ENCODE measurements at places on chromosomes 12 and 14.

DNA sequence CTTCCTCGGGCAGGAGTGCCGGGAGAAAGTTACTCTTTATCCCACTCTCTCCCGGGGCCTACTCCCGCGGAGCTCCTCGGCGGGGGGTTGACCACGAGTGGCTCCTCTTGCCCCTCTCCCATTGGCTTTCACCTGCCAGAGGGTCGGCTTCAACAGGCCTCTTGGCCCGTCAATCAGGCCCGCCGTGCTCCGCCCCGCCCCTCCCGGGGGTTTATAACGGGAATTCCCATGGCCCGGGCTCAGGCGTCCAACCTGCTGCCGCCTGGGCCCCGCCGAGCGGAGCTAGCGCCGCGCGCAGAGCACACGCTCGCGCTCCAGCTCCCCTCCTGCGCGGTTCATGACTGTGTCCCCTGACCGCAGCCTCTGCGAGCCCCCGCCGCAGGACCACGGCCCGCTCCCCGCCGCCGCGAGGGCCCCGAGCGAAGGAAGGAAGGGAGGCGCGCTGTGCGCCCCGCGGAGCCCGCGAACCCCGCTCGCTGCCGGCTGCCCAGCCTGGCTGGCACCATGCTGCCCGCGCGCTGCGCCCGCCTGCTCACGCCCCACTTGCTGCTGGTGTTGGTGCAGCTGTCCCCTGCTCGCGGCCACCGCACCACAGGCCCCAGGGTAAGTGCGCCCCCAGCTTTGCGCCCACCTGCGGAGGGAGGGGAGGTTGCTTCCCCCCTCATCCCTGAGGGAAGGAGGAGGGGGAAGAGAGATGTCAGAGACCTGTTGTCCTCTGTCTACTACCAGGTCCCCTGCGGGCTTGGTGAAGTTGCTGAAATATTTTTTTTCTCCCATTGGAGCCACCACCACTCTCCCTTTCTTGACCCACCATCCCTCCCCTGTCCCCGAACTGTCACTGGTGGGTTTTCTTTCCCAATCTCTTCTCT is at the start of gene SMOC1:
Gene SMOC1, plus strand, starts transcription at position 242 of the 869 bp plus-strand sequence. Its CDS starts 263 bp downstream, at position 505.
- no peak for DNase-seq

- no peak for DNase-seq
Measured at GRCh38 chr12:76623931-76624330, 64.4 kb upstream of the OSBPL8 start.

DNA sequence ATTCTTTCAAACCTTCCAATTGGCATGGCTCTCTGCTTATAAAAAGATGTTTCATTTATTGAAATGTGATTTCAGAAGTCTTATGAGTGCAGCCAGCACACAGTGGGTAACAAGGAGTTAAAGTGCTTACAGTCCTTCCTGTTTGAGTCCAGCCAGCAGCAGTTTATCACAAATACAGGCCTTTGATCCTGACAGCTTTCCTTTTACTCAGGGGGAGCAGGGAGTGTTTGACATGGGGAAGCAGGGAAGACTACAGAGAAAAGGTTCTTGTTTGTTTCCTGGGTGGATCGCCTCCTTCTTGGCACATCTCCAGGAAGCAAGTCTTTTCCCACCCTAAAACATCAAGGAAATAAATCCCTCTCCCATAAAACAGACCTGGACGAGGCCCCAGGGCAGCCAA is 216.1 kb downstream of the MSRB3 start:
- DNase-seq: no peak

DNA sequence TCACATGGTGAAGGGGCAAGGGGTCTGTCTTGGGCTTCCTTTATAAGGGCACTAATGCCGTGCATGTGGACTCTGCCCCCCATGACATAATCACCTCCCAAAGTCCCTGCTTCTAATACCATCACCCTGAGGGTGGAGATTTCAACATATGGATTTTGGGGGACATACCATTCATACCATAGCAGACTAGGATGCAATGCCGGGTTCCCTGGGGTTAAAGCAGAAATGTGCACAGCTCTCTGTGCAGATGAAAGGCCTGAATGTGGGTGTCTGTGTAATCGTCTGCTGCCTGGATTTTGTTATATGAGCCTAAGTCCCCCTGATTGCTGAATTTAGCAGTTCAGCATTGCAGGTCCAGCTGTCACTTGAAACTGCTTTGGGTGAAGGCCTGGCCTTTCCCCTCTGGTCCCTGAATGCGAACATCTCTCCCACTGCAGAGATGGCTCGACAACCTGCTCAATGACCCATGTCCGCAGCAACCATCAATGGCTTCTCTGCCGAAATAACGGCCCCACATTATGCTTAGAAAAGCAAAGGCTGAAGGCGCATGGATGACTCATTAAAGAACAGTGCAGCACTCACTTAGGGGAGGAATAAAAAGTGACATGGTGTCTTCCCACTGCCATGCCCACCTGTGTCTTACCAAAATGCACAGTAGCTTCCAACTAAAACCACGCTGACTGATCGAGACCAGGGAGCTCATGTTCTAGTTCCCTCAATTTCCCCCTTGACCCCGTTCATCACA is 286.3 kb downstream of the DPF3 start:
- no peak for DNase-seq
